Fibroblast of villous mesenchyme (primary cell): ENCODE measurements at places on chromosomes 6 and 20. TPM values are rescaled to one million over a fixed set of nuclear protein-coding genes. Genes with fewer than 3 reads are reported as not detected.

Gene TMEM200A
- 43.6 and 47.7 TPM in 2 replicates for total RNA-seq

Gene PRL
- total RNA-seq: not detected in 2 replicates

GRCh38 chr6:33693186-33694105 is 18.1 kb downstream of the UQCC2 start:
- peak; percentile 18 for DNase-seq

- peak; percentile 79 for DNase-seq
Observed at GRCh38 chr6:15755526-15755925, 92.7 kb upstream of the DTNBP1 start.

Gene DEFB124
- total RNA-seq: not detected in 2 replicates

DNA sequence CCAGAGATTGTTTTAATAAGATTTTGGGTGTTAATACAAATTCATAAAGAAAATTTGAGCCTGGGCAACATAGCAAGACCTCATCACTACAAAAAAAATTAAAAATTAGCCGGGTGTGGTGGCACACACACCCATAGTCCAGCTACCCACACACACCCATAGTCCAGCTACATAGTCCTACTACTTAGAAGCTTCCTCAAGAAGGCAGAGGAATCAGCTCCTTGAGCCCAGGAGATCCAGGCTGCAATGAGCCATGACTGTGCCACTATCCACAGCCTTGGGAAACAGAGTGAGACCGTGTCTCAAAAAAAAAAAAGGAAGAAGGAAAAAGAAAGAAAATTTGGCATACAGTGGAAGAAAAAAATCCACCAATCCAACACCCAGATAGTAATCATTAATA is 16.8 kb downstream of the SEC63 start:
- no peak for DNase-seq

GRCh38 chr6:144955859-144956258 is 670.7 kb downstream of the UTRN start:
- DNase-seq: peak; percentile 9

- no peak for DNase-seq
Observed at GRCh38 chr20:19962958-19963357, 54.2 kb upstream of the NAA20 start.

- DNase-seq: peak; percentile 97
Observed at GRCh38 chr6:36666826-36667591, 11.5 kb upstream of the CDKN1A start.

DNA sequence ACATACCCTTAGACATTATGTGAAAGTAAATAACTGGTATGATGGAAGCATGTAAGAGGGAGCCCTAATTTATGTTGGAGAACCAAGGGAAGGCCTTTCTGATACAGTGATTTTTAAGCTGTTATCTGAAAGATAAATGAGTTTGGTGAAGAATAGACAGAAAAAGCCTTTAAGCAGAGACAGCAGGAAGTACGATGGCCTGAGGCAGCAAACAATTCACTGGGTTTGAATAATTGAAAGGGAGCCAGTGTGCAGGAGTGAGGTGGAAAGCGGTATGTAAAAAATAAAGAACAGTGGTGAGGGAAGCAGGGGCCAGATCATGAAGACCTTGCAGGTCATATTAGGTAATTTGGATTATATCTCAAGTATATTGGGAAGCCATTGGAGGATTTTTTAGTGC is 4.1 kb upstream of the RAB23 start:
- no peak for DNase-seq

Gene NMBR
- not detected in 2 replicates for total RNA-seq

Gene IP6K3
- total RNA-seq: 2.6 and 6.0 TPM in 2 replicates

DNA sequence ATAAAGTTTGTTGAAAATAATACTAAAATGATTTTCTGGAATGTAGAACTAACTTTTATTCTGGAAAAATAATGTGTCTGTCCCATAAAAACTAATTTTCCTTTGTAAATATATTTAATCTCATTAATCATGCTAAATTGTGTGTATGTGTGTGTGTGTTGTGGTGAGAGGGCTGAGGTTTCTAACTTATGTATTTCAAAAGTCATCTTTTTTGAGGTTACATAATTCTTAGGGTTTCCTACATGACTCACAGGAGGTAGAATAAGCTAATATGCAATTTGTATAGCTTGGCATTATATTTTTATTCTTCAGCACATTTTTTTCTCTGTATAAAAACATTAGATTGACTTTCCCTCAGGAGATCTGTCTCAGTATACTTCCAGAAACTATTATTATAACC is 64.1 kb upstream of the CLVS2 start:
- DNase-seq: no peak

GRCh38 chr20:63359937-63360849 is 956 bp downstream of the CHRNA4 start:
- DNase-seq: no peak

DNA sequence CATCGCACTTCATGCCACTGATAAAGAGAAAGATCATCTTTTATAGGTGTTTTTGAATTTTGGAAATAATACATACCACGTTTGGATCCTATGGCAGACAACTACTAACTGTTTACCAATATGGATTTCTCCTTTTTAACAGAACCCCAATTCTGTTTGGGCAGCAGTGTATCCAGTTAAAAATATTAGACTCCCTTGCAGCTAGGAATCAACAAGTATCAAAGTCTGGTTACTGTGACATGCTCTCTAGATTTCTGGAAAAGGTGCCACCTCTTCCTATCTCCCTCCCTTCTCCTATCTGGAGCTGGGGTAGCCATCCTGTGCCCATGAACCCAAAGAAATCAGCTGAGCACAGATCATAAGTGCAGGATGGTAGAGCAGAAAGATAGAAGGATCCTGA is 54.1 kb upstream of the DTNBP1 start:
- DNase-seq: no peak

GRCh38 chr6:102918161-102918560 is 1524.7 kb downstream of the GRIK2 start:
- no peak for DNase-seq

DNA sequence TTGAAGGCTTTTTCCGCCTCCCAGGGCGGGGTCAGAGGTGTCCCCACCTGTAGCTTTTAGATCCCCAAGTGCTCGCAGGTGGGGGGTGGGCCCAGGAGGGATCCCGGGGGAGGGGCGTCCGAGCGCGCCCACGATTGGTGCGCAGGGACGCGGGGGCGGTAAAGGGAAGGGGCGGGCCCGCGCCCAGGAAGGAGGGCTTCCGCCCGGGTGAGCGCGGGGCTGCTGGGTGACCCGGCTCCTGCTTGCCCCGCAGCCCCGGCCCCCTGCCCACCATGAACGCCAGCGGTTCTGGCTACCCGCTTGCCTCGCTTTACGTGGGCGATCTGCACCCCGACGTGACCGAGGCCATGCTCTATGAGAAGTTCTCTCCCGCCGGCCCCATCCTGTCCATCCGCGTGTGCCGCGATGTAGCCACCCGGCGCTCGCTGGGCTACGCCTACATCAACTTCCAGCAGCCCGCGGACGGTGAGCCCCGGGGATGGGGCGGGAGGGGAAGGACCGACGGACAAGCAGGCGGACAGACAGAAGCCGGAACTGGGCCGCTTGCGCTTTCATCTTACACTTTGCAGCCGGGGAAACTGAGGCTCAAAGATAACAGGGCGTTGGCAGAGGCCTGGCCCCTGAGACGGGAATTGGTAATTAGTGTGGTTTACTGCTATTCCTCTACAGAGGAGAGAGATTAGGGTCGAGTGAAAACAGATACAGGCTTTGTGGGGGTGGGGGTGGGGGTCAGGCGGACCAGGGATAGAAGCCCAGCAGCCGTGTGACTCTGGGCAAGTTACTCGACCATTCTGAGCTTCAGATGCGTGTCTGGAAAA is at the start of gene PABPC1L:
Gene PABPC1L (plus strand): TSS at position 189 of the 818 bp plus-strand sequence. CDS start 84 bp downstream, at position 273.
- peak; percentile 69 for DNase-seq

- no peak for DNase-seq
Observed at GRCh38 chr6:158819977-158820622, 932 bp upstream of the EZR start.

DNA sequence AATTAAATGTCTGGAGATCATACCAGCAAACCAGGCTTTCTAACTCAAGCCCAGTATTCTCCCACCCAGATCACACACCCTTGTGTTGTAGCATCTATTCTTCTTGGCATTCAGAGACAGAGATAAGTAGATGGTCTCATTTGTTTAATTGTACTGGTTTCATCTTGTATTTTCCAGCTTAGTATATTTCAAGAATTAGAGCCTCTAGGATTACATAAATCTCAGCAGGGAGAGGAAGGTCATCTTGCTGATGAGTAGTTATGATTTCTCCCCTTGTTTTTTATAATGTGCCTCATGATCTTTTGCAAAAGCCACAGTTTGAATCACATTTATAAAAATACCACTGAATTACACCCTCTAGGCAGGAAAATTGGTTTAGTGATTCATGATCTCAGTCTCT is 106.6 kb upstream of the NRSN1 start:
- DNase-seq: no peak

- peak; percentile 26 for DNase-seq
Observed at GRCh38 chr6:132405143-132405915, 4.1 kb upstream of the MOXD1 start.
